Occipital lobe (tissue), 3 donors: ENCODE measurements at places on chromosomes 6 and 20. TPM values are rescaled to one million over a fixed set of nuclear protein-coding genes. Genes with fewer than 3 reads are reported as not detected.

- no peak for DNase-seq
Measured at GRCh38 chr6:83590416-83590815, 78.1 kb downstream of the PRSS35 start.

DNA sequence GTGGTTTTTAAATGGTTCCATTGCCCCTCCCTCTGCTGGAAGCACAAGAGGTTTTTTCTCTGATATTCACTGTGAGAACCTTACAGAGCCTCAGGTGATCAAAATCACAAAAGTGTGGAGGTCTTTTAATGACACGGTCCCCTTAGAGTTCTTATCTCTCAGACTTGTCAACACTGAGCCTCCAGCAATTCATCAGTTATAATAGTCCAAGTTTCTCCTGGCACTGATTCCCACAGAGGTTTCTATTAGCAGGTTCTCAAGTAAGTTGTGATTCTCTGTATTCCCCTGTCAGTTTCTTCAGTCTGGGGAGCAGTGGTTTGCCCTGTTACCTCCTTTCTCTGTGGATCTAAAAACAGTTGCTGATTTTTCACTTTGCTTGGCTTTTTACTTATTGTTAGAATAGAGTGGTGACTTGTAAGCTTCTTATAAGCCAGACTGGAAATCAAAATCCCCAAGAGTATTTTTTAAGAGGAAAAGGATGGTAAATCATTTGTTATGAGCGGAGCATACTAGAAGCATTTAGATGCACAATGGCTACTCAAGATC, 157.4 kb upstream of the BMP5 start:
- DNase-seq, result no peak

GRCh38 chr20:19921284-19921793, 95.8 kb upstream of the NAA20 start:
- DNase-seq, result no peak

DNA sequence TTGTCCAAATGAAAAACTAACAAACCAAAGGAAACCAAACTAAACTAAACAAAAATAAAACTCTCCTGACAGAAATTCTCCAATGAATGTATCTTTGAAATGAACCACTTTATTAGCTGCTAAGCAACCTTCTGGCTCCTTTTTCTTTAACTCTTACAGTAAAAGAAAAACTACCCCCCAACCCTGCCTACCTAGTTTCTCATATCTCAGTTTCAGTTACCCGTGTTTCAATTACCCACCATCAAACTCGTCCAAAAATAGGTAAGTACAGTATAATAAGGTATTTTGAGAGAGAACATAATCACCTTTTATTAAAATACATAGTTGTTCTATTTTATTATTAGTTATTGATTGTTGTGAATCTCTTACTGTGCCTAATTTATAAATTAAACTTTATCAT, 177.4 kb upstream of the THEMIS start:
- no peak for DNase-seq

DNA sequence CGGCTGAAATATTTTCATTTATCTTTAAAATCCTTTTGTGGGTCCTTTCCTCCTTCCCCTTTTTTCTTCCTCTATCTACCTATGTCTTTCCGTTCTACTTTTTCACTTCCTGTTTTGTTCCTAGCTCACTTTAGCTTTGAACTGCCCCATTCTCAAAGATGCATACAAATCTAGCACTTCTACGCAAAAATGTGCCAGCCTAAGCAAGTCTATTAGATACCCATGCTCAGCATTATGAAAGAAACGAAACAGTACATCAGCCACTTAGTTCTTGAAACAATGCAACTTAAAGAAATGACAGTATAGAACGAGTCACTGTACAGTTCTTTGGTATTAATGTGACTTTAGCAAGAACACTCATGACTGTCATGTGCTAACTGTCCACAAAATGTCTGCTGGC, 47.3 kb upstream of the MARCKS start:
- DNase-seq, result no peak

GTSF1L gene
- total RNA-seq, result not detected
